ENCODE measurements at places on chromosomes 6 and 20.
A peak's percentile ranks its signal among the peaks of the same experiment; 100 is the strongest.

- no peaks in the 10 kb centered on the region for H3K36me3 ChIP-seq
- H3K4me1 ChIP-seq: peaks cover 32% of the 10 kb centered on the region
- H3K27me3 ChIP-seq: no peaks in the 10 kb centered on the region
These were observed 6.1 kb upstream of the C6orf58 start for GRCh38 chr6:127570739-127571389.

- H3K4me3 ChIP-seq: no peak overlapping the region
- H3K4me1 ChIP-seq: no peaks in the 10 kb centered on the region
- DNase-seq: peak; percentile 26
These were observed 129.7 kb downstream of the PRDM13 start for GRCh38 chr6:99736302-99736701.

GRCh38 chr6:67898875-67899274 is 736.2 kb upstream of the ADGRB3 start:
- no peaks in the 10 kb centered on the region for H3K36me3 ChIP-seq
- DNase-seq: no peak
- H3K4me3 ChIP-seq: no peak overlapping the region
- no peaks in the 10 kb centered on the region for H3K27me3 ChIP-seq
- H3K4me1 ChIP-seq: no peaks in the 10 kb centered on the region

GRCh38 chr6:70314296-70314695 is 11.4 kb upstream of the COL9A1 start:
- H3K36me3 ChIP-seq: peaks cover 6% of the 10 kb centered on the region
- H3K27me3 ChIP-seq: peaks cover 88% of the 10 kb centered on the region
- H3K4me1 ChIP-seq: peaks cover 33% of the 10 kb centered on the region
- H3K4me3 ChIP-seq: no peak overlapping the region
- DNase-seq: no peak

DNA sequence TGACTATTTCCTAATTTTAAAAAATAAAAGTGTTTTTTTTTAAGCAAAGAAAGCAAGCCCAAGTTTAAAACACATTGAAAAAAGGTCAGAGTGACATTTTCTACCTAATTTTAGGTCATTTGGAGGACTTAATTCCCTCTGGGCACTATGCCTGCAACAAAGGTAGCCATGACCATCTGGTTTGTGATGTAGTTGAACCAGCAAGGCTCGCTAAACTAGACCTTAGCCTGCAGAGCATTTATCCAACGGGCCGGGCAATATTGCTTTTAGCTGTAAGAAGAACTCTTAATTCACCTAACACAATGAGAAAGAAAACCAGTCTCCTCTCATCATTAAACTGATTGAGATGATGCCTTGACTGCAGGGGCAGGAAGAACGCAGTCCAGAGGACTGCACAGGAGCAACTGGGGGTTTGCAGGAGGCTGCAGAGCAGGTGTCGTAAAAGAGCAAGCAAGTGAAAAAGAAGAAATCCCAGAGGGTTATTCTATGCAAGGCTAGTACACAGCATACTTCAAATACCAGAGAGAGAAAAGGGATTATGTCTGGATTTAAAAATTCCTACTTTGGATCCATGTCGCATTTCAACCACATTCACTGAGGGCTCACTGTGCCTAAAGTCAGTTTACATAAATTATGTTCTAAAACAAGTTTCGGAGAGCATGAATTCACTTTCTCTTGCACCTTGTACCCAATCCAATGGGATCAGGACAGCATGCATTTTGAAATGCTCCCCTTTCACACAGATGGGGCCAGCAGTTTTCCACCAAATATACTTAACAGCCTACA is 12.8 kb downstream of the TRAF3IP2 start:
- DNase-seq: no peak
- H3K27ac ChIP-seq: peak overlapping the region; percentile 30
- H3K36me3 ChIP-seq: peaks cover 34% of the 10 kb centered on the region
- H3K4me3 ChIP-seq: no peak overlapping the region
- peaks cover 53% of the 10 kb centered on the region for H3K4me1 ChIP-seq
- H3K27me3 ChIP-seq: no peaks in the 10 kb centered on the region

All from Calu3 (cell line).